ENCODE measurements at places on chromosomes 5 and 9.

GRCh38 chr9:27967210-27967609, 393.9 kb upstream of the C9orf72 start:
- no peak overlapping the region for H3K4me3 ChIP-seq
- H3K36me3 ChIP-seq: no peaks in the 10 kb centered on the region
- no peak overlapping the region for H3K27ac ChIP-seq
- no peaks in the 10 kb centered on the region for H3K27me3 ChIP-seq

- DNase-seq: no peak
- no peaks in the 10 kb centered on the region for H3K4me1 ChIP-seq
- H3K27me3 ChIP-seq: no peaks in the 10 kb centered on the region
- no peaks in the 10 kb centered on the region for H3K36me3 ChIP-seq
- H3K4me3 ChIP-seq: no peak overlapping the region
- H3K27ac ChIP-seq: no peak overlapping the region
Measured at GRCh38 chr9:68851657-68852056, 146.6 kb downstream of the PIP5K1B start.

DNA sequence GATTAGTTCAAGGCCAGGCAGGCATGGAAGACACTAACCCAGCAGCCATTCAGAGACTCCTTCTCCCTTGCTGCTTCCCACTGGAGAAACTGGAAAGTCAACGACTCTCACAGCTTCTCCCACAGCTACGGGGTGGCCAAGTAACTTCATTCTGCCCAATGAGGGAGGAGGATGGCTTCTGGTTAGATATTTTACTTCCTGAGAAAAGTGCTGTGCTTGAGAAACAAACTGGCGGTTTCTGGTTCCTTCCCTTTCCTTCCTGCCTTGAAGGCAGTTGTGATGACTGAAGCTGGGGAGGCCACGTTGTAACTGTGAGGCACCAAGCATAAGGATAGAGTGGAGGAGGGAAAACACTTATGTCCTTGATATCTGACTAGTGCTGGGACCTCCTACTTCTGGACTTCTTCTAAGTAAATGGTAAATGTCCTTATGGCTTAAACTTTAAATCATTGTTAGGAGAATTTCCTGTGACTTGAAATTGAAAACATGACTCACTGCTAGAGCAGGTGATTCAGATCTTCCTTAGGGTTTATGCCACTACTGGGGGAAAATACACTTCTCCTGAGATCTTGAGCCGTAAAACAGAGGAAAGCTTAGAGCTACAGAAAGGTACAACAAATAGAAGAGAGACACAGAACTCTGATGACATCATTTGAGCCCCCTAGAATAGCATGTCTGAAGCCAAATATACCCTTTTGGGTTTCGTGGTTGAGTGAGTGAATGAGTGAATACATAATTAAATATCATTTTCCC, 3.1 kb upstream of the GNPDA1 start:
- no peaks in the 10 kb centered on the region for H3K27me3 ChIP-seq
- no peaks in the 10 kb centered on the region for H3K36me3 ChIP-seq
- H3K4me3 ChIP-seq: no peak overlapping the region
- H3K4me1 ChIP-seq: peaks cover 32% of the 10 kb centered on the region
- DNase-seq: no peak

DNA sequence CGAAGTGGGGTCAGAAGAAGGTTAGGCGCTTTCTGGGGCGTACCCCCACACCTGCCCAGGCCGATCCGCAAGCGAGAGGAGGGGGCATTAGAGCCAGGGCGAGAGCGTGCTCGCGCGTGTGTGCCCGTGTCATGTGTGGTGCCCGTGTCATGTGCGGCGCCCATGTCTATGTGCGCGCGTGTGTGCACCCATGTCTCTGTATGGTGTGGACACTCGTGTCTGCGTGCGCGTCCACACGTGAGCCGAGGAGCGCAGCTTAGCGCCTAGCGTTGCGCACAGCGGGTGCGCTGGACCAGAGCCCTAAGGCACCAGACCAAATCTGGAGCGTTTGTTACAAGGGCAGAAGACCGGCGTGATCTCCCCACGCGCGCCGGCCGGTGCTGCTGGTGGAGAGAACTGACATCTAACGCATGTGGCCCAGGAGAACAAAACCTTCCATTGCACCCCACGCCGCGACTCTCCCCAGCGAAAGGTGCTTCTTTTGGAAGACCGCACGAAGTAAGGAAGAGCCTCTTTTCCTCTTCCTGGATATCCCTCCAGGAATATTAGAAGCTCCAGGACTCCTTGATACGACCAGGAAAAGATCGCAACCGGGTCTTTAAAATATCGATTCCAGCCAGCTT, 644 bp downstream of the NIM1K start:
- peaks cover 25% of the 10 kb centered on the region for H3K4me1 ChIP-seq
- H3K4me3 ChIP-seq: peak overlapping the region; percentile 70
- no peaks in the 10 kb centered on the region for H3K36me3 ChIP-seq
- no peak for DNase-seq
- H3K27ac ChIP-seq: peak overlapping the region; percentile 6
- H3K27me3 ChIP-seq: no peaks in the 10 kb centered on the region

DNA sequence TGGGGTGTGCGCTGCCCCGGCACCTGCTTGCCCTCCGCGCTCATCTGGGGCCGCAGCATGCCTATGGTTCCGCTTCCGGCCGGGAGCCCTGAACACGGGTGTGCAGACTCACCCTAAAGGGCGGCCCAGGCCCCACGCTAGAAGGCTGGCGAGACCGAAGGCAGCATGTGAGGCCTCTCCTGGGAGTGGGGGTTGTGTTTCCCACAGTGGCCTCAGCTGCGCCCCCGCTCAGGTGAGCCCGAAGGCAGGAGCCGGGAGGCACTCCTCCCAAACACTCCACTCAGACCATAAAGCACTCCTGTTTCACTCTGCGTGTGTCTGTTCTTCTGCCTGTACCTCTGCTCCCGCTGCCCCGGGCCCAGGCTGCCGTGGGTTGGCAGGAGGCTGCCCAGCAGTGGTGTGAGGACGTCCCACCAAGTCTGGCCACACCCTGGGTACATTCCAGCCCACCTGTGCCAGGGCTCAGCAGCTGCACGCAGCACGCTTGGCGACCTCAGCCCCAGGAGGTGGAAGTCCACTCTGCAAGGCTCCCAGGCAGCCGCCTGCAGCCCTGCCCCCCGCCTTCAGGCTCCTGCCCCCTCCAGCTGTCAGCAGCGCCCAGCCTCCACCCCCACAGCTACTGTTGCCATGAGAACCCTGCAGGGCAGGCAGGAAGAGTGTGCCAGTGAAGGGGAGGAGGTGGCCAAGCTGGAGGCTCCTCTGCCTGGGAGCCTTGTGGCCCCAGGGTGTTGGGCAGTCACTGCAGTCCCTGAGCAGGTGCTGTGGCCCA, 1.2 kb upstream of the AJM1 start:
- no peak overlapping the region for H3K4me3 ChIP-seq
- H3K4me1 ChIP-seq: peaks cover 58% of the 10 kb centered on the region
- DNase-seq: no peak
- peaks cover 27% of the 10 kb centered on the region for H3K36me3 ChIP-seq

- H3K4me1 ChIP-seq: no peaks in the 10 kb centered on the region
- DNase-seq: no peak
- no peaks in the 10 kb centered on the region for H3K27me3 ChIP-seq
- no peak overlapping the region for H3K4me3 ChIP-seq
- H3K36me3 ChIP-seq: no peaks in the 10 kb centered on the region
Measured at GRCh38 chr9:78354324-78354973, 57.5 kb downstream of the PSAT1 start.

DNA sequence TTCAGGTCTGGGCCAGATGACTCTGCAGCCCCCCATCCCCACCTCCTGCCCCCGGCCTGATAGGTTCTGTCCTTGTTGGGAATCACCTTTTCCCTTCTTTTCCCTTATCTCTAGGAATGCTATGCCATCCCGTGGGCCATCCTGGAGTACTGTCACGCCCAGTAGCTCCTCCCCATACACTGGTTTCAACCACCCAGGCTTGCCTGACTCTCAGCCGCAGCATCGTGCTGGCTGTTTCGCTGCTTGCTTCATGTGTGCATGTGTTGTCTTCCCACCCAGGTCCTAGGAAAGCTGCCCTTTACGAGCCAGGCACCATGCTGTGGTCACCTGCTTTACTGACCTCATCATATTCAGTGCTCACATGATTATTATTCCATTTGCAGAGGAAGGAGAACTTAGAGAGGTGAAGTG, 71.8 kb downstream of the ANGPTL2 start:
- no peaks in the 10 kb centered on the region for H3K36me3 ChIP-seq
- no peak overlapping the region for H3K27ac ChIP-seq
- DNase-seq: peak; percentile 55
- no peak overlapping the region for H3K4me3 ChIP-seq
- H3K4me1 ChIP-seq: peaks cover 8% of the 10 kb centered on the region

DNA sequence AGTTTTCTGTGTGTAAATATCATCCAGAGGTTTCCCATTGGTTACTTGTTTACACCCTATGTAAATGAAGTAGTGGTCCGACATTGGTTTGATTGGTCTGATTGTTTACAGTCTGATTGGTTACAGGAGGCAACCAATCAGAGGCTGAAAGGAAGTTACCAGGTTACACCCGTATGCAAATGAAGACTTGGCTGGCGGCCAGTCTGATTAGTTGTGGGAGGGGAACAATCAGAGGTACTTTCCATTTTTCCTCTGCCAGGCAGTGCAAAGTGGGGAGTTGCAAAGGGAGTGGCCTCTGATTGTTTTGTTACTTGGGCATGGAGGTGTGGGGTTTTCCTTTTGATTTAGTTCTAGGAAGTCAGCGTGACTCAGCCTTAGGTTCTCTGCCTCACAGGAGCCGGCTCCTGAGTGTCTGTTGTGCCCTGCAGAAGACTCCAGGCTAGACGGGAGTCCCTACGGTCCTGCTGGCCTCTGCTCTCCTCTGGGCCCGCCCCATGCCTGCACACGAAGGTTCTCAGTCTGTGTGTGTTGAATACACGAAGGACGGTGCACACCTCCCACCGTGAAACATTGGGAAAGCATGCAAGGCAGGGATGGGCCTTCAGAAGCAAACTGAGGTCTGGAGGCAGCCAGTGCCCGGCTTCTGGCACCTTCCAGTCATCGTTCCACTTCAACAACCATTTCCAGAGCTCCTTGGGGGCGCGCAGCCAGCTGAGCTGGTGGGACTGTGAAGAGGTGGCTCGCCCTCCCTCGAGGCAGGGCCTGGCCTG, 42.9 kb downstream of the OLFM1 start:
- no peak overlapping the region for H3K4me3 ChIP-seq
- no peaks in the 10 kb centered on the region for H3K36me3 ChIP-seq
- no peak overlapping the region for H3K27ac ChIP-seq
- DNase-seq: peak; percentile 27
- H3K27me3 ChIP-seq: no peaks in the 10 kb centered on the region
- no peaks in the 10 kb centered on the region for H3K4me1 ChIP-seq

- no peaks in the 10 kb centered on the region for H3K36me3 ChIP-seq
- H3K27ac ChIP-seq: no peak overlapping the region
- H3K4me3 ChIP-seq: no peak overlapping the region
- H3K4me1 ChIP-seq: no peaks in the 10 kb centered on the region
- no peak for DNase-seq
Measured at GRCh38 chr9:22036866-22037626, 27.9 kb upstream of the CDKN2B start.

DNA sequence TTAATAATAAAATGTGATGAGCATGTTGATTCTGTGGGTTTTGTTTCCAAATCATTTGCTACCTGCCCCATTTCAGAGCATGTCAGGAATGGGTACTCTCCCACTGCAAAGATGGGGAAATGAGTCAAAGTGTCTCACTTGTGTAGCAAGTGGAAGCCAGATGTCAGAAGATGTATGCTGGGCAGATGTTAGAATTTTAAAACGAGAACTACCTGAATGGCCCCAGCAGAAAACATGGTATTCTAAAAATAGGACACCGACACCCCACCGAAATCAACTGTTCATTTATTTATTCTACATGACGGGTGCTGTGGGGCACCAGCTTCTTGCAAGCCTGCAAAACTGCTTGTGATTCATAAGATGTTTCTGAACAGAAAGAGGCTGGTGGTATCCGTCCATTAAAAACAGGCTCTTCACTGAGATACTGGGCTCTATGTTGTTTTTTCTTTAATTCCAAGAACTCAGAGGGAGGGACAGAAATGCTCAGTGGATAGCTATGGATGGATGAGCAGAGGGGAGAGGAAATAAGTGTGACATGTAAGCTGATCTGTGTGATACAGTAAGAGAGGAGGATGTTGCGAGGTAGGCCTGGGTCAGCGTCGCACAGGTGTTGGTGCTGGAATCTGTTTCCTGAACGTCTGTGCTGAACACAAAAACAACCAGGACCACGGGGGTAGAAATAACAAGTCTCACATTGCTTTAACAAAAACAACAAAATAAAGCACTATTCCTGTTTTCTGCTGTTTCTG, 157.2 kb downstream of the EFNA5 start:
- no peaks in the 10 kb centered on the region for H3K27me3 ChIP-seq
- H3K4me3 ChIP-seq: no peak overlapping the region
- H3K4me1 ChIP-seq: no peaks in the 10 kb centered on the region
- DNase-seq: no peak
- no peak overlapping the region for H3K27ac ChIP-seq
